ENCODE measurements at places on chromosomes 4 and X. TPM values are rescaled to one million over a fixed set of nuclear protein-coding genes. Genes with fewer than 3 reads are reported as not detected.

Gene MAGED4B
- 2.7 TPM for total RNA-seq

Gene HTN1
- total RNA-seq: not detected

Gene MAPK10
- total RNA-seq: 28.8 TPM

Gene RAI2
- 21.5 TPM for total RNA-seq

Gene CPZ
- total RNA-seq: 6.1 TPM

GRCh38 chr4:4659871-4660651 is 118.2 kb upstream of the STX18 start:
- no peak overlapping the region for H3K4me3 ChIP-seq
- H3K36me3 ChIP-seq: no peaks in the 10 kb centered on the region
- no peak overlapping the region for H3K27ac ChIP-seq
- no peaks in the 10 kb centered on the region for H3K4me1 ChIP-seq

DNA sequence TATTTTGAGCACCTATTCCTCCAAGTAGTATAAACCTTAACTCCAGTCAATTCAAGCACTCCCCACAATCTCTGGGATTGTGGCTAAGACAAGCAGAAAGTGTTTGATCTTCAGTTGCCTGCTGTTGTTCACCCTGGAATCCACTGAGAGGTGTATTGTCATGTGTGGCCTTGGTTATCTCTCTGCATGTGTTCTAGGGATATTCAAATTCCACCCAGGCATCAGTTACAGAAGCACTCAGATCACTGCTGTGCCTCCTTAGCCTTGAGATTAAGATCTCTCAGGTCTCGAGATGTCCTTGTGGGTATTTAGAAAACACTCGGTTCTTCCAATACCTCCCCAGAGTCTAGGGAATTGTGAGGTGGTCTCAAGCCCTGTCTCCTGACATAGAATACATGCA is 213.3 kb downstream of the SMARCA1 start:
- no peak overlapping the region for H3K27ac ChIP-seq
- no peaks in the 10 kb centered on the region for H3K27me3 ChIP-seq
- DNase-seq: no peak
- no peaks in the 10 kb centered on the region for H3K4me1 ChIP-seq

DNA sequence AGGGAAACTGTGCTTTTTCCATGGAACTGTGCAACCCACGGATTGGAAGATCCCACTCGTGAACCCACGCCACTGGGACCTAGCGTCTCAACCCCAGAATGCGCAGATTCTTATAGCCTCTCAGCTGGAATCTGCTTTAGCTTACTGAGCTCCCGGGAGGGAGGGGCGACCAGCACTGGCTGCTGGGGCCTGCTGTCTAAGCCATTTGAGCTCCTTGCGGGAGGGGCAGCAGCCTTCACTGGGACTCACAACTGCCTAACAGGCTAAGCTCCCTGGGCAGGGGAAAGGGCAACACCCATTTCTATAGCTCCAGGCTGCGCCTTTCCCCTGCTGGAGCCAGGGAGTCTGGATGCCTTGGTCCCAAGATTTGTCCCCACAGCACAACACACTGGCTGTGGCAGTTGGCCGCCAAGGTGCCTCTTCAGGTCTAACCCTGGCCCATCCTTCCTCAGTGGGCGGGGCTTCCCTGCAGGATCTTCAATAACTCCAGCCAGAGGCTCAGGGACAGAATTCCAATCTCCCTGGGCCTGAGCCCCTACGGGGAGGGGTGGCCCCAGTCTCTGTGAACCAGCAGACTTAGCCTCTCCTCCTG is 451.7 kb upstream of the PITX2 start:
- H3K4me1 ChIP-seq: no peaks in the 10 kb centered on the region
- H3K27ac ChIP-seq: no peak overlapping the region
- H3K36me3 ChIP-seq: no peaks in the 10 kb centered on the region
- no peaks in the 10 kb centered on the region for H3K27me3 ChIP-seq

DNA sequence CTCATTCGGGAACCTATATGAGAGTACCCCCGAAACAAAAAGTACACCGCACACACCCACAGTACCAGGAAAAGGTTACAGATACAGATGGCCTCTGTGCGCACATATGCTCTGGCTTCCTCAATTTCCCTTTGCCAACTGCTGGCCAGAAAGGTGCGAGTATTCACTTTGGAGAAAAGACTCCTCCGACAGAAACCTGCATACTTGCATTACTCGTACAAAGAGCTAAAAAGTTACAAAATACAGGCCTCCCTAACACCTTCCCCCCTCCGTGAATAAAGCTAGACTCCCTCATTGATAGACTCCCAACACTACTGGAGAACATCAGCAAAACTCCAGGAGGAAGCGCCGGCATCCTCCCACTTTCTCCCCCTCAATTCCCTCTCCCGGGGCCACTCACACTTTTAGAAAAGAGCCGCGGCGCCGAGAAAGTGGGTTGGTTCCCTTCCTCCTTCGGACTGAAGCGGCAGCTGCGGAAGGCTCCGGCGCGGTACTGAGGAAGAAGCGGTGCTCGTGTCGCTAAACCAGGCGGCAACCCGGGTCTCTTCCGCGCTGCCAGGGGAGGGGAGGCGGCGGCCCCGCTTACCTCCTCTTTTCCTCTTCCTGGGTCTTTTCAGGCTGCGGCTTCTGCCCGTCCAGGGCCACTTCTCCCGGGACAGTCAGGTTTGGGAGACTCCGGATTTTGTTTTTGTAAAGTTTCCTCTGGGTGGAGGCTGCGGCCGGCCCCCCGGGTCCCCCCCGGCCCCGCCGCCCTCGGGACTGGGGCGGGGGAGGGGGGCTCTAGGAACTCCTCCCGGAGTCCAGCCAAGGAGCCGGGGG is 1.1 kb downstream of the FBXW7 start:
- no peak for DNase-seq
- no peak overlapping the region for H3K27ac ChIP-seq
- H3K36me3 ChIP-seq: no peaks in the 10 kb centered on the region
- H3K27me3 ChIP-seq: no peaks in the 10 kb centered on the region

GRCh38 chr4:172844556-172844955 is 324.1 kb upstream of the GALNT7 start:
- H3K4me3 ChIP-seq: no peak overlapping the region
- H3K27ac ChIP-seq: no peak overlapping the region
- DNase-seq: no peak
- no peaks in the 10 kb centered on the region for H3K36me3 ChIP-seq
- H3K27me3 ChIP-seq: no peaks in the 10 kb centered on the region
- peaks cover 9% of the 10 kb centered on the region for H3K4me1 ChIP-seq

GRCh38 chrX:69504626-69505612 is 793 bp downstream of the NALF2 start:
- peak overlapping the region; percentile 66 for H3K4me3 ChIP-seq
- H3K27ac ChIP-seq: no peak overlapping the region
- DNase-seq: no peak
- no peaks in the 10 kb centered on the region for H3K27me3 ChIP-seq
- no peaks in the 10 kb centered on the region for H3K4me1 ChIP-seq

- no peaks in the 10 kb centered on the region for H3K27me3 ChIP-seq
- no peak for DNase-seq
- no peak overlapping the region for H3K27ac ChIP-seq
- H3K4me1 ChIP-seq: no peaks in the 10 kb centered on the region
Observed at GRCh38 chr4:176753049-176753448, 39.7 kb downstream of the VEGFC start.

GRCh38 chr4:78417603-78418002 is 134.0 kb upstream of the ANXA3 start:
- no peaks in the 10 kb centered on the region for H3K36me3 ChIP-seq
- H3K27me3 ChIP-seq: no peaks in the 10 kb centered on the region
- H3K4me1 ChIP-seq: no peaks in the 10 kb centered on the region
- no peak for DNase-seq
- no peak overlapping the region for H3K4me3 ChIP-seq

DNA sequence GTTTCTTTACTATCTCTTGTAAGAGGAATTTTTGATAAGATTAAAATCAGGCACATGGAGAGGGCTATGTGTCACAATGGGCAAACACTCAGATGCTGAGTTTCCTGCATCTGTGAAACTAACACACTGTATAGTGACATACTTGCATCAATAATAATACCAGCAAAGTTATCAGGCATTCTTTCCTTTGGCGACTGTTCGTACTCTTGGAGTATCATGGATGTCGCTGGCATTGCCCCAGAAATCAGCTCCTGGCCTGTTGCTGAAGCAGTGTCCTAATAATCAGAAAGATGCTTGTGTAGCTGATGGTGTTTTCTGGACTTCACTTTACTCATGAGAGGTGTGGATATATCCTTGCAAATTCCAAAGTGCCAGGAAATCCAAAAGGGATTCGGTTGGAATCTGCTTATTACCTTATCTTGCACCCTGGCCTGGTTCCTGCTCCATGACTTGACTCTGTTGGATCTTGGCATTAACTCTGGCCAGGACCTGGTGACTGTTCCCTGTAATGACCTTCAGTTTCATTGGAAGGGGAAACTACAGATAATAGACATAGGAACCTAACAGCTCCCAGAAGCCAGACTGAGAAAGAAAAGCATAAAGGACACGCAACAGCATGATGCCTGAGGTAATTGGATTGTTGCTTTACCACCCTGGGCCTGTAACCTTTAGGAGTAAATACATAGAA is 762.5 kb upstream of the GRIA3 start:
- H3K27me3 ChIP-seq: no peaks in the 10 kb centered on the region
- no peak for DNase-seq
- no peak overlapping the region for H3K27ac ChIP-seq
- no peaks in the 10 kb centered on the region for H3K4me1 ChIP-seq

GRCh38 chr4:183658362-183659028 is 490 bp downstream of the RWDD4 start:
- peak overlapping the region; percentile 97 for H3K4me3 ChIP-seq
- no peaks in the 10 kb centered on the region for H3K36me3 ChIP-seq

DNA sequence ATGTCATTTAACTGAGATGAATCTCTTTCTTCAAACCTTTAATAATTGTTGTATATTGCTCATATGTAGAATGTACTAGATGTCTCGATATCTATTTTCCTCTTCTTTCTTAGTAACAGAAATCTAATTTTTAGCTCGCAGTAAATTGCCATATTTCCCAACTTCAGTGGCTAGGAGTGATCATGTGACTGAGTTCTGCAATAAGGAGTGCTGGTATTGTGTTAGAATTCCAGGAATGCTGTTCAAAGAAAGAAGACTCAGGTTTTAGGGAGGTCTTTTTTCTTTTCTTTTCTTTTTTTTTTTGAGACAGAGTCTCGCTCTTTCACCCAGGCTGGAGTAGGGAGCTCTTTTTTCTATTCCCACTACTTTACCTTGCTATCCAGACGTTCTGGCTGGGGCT is 81.7 kb downstream of the SLC10A7 start:
- peaks cover 21% of the 10 kb centered on the region for H3K4me1 ChIP-seq
- H3K27me3 ChIP-seq: no peaks in the 10 kb centered on the region
- H3K36me3 ChIP-seq: no peaks in the 10 kb centered on the region
- no peak for DNase-seq

DNA sequence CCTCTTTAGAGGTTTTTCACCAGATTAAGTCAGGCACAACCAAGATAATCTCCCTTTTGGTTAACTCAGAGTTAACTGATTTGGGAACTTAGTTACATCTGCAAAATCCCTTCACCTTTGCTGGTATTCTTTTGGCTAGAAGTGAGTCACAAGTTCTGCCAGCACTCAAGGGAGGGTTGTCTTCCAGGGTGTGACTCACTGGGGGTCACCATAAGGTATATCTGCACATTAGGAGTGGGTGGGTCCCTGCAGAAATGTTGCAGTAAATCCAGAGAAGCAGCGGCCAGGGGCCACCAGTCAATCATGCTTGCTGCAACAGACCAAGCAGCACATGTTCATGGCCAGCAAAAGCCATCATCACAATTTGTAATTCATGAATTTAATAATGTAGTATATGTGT is 59.8 kb upstream of the MAML3 start:
- no peaks in the 10 kb centered on the region for H3K27me3 ChIP-seq
- H3K4me1 ChIP-seq: no peaks in the 10 kb centered on the region
- DNase-seq: no peak
- no peak overlapping the region for H3K4me3 ChIP-seq
- no peaks in the 10 kb centered on the region for H3K36me3 ChIP-seq

DNA sequence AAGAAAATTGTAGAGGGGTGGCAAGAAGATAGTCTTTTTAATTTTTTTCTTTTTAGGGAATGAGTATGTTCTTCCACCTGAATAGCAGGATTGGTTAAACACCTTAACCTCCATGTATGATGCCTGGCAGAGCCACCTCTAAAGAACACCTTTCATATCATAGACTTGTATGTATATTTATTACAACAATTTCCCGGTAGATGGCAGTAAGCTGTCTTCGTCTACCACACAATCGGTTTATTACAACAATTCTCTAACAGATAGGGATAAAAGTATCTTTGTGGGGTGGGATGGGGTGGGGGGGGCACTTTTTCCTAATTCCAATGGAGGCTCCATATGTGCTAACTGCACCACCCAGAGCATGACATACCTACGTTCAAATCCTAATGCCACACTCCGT is 255.5 kb downstream of the LDB2 start:
- H3K4me1 ChIP-seq: no peaks in the 10 kb centered on the region
- no peaks in the 10 kb centered on the region for H3K27me3 ChIP-seq
- H3K27ac ChIP-seq: no peak overlapping the region
- no peak for DNase-seq

DNA sequence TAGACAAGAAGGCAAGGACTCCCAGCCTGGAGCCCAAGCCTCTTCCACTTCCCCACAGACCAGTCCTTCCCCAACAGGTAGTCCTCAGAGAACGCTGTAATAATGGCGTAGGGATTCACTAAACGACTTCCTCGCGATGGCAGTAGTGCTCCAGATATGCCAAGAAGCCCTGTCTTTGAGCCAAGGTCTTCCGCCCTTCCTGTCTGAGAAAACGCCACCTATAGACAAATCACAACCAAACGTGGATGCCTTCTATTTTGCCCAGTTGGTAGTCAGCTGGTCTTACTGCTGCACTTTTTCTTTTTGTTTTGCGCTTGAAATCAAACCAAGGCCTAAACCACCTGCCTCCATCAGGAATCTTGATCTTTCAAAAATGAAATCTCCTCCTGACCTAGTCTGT is 203.3 kb downstream of the OR13H1 start:
- no peaks in the 10 kb centered on the region for H3K36me3 ChIP-seq
- H3K27ac ChIP-seq: no peak overlapping the region
- no peak for DNase-seq
- no peak overlapping the region for H3K4me3 ChIP-seq
- H3K27me3 ChIP-seq: no peaks in the 10 kb centered on the region

Data from thoracic aorta (tissue), 2 donors.